ENCODE measurements at places on chromosomes 1 and 21.
A peak's percentile ranks its signal among the peaks of the same experiment; 100 is the strongest.

DNA sequence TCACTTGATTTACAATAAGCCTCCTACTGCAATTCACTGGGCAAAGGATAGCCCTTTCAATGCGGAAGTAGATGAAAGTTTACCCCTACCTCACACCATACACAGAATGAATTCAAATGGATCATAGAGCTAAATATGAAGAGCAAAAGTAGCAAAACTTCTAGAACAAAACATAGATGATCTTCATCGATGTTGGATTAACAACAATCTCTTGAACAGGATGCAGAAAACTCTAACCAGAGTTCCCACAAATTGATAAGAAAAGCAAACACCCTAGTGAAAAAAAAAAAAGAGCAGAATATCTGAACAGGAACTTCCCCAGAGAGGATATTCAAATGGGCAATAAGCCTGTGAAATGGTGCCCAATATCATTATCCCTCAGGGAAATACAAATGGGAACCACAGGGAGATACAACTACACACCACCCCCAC, 1.9 kb upstream of the UBASH3A start:
- no peak for DNase-seq

DNA sequence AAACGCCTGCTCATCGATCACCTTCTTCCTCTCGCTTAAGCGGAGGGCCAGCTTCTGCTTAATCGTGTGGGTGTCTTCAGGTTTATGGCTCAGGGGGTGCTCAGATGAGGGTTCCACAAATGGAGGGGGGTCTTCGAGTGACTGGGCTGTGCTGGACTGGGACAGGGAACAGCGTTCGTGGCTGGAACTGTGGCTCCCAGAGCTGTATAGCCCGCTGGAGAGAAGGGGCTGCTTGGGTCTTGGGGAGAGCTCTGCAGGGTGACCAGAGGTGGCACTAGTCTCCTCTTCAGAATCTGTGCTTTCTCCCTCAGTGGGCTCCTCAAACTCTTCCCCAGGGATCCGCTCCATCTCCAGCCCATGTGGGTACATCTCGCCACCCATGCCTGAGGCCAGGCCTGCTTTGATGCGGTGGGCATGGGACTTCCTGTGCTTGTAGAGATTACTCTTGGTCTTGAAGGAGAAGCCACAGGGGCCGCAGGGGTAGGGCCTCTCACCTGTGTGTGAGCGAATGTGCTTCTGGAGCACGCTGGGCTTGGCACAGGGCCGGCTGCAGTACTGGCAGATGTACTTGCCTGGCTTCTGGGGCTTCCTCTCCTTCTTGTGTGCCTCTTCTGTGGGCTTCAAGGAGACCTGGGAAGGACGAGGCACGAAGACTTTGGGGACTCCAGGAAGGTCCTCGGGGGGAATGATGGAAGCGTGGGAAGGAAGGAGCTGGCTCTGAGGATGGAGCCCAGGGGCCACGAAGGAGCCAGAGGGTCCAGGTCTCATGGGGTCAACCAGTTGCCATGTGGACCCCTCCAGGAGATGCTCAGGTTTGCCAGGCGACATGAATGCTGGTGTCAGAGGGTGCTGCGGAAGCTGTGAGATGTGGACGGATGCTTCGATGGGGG, 99.4 kb upstream of the EDN2 start:
- no peak for DNase-seq

DNA sequence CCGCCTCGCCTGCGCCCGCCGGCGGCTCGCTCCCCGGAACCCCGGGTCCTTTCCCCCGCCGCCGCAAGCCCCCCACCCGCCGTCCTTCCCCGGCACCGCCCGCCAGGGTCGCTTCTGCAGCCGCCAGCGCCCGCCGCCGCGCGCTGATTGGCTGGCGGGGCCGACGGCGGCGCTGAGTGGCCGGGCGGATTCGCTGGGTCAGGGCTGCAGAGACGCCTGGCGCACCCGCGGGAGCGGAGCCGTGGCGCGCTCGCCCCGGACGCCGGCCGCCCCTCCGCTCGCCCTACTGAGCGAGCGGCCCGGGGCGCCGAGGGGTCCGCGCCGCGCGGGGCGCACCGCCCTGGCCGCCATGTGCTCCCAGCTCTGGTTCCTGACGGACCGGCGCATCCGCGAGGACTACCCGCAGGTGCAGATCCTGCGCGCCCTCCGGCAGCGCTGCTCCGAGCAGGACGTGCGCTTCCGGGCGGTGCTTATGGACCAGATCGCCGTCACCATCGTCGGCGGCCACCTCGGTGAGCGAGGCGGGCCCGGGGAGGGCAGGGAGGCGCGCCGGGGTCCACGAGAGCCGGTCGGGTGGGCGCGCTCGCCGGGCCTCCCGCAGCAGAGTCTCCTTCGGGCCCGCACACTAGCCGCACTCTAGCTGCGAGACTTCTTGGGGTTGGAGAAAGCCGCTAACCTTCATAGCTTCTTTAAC, at the start of gene RIMKLA:
Gene RIMKLA, plus strand, starts transcription at position 207 of the 694 bp plus-strand sequence. Its CDS starts 143 bp downstream, at position 350.
- peak; percentile 24 for DNase-seq

- no peak for DNase-seq
Measured at GRCh38 chr1:246145900-246146299, 361.2 kb downstream of the SMYD3 start.

- DNase-seq, result no peak
Measured at GRCh38 chr1:9069326-9070100, at the start of gene SLC2A5. SLC2A5 (minus strand) TSS chr1:9069635; CDS start chr1:9069536, 99 bp downstream.

GRCh38 chr1:89821322-89822108, 683 bp downstream of the LRRC8D start:
- peak; percentile 2 for DNase-seq

DNA sequence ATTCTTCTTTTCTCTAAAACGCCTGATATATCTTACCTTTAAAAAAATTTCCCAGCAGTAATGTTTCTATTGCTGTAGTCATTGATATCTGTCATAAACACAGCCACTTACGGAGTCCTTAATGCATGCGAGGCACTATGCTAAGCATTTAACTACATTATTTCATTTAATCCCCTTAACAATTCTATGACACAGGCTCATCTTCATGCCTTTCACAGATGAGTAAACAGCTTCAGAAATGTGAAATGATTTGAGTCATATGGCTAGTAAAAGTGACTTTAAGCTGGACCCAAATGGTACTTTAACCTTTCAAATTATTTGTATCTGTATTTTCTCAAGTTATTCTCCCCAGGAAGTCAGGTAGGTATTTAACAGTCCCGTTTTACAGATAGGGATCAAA, 125.1 kb upstream of the FGGY start:
- no peak for DNase-seq

DNA sequence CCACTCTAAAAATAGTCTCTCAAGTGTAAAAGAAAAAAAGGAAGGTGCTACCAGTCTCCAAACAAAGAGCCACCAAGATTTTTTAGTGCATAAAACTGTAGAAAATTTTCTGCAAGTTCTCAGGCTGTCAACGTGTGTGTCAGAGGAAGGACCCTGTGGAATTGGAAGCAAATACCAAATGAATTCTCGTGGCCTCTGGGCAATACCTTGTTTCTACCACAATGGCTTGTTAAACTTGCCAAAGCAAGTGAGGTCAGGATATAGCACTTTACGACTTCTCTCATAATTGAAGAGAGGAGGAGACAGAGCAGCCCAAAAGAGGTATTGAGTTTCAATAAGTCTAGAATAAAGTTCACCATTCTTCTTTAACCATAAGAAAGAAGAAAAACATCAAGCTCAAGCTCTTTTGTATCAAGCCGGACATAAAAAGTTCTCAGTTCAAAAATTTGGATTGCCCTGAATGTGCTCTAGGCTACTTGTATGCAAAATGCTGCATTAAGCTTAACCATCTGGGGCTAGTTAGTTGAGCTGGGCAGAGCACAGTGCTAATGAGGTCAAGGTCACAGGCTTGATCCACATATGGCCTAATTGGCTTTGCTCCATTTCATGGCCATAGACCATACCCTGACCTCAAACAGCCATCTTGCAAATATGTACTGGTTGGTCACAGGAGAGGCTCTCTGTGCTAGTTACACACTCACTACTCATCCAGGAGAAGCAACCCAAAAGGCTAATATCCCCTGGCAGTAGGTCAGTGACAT, 60.5 kb downstream of the TBX15 start:
- no peak for DNase-seq

GRCh38 chr1:67607699-67608098, 77.3 kb upstream of the GADD45A start:
- no peak for DNase-seq

DNA sequence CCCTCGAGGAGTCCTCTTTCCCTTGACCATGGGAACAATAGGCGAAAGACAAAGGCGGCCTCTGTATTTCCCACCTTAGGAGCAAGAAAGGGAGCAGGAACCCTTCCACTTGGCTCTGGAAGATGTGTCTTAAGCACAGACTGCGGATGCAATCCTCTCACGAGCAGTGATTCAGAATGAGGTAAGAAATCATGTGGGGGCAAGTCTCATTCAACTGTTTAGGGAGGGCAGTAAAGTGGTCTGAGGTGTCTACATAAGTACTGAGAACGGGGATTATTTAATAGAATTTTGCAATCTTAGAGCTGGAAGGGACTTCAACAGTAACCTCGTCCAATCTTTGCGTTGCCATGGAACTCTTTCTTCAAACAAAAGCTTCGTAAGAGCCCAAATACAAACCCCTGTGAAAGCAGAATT, 1.6 kb upstream of the DYRK3 start:
- DNase-seq, result no peak

DNA sequence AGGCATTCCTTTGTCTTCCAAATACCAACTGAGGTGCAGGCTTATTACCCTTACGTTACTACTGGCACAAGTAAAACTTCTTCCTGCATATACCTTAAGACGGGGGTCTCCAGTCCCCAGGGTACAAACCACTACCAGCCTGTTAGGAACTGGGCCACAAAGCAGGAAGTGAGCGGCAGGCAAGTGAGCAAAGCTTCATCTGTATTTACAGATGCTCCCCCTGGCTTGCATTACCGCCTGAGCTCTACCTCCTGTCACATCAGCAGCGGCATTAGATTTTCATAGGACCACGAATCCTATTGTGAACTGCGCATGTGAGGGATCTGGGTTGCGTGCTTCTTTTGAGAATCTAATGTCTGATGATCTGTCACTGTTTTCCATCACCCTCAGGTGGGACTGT, 113.1 kb downstream of the SLC45A1 start:
- DNase-seq, result no peak

DNA sequence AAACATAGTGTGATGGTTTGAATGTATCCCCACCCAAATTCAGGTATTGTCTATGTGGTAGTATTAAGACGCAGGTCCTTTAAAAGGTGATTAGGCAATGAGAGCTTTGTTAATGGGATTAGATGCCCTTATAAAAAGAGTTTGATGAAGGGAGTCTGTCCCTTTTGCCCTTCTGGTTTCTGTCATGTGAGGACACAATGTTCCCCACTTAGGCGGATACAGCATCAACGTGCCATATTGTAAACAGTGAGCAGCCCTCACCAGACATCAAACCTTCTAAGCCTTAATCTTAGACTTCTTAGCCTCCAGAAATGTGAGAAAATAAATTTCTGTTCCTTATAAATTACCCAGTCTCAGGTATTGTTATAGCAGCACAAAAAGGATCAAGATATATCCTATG, 172.8 kb downstream of the FAF1 start:
- DNase-seq, result no peak

DNA sequence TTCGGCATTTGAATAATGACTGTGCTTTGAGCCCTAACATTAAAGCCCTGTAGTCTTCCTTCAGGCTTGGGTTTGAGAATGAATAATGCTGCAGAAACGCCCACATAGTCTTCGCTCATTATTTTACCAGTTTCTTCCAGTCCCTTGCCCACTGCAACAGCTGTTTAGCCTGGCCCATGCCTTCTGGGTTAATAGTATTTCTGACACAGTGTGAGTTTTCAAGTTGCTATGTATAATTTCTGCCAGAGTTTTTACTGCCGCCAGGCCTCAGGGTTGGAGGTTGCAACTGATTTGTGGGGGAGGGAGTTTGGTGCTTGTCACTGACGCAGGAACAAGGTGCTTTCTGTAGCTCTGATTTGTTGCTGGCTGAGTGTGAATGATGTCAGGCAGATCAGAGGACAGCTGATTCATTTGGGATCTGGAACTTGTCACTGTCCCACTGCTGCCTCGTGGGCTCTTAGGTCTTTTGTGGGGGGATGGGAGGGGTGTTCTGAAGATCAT, 109.8 kb downstream of the MAST2 start:
- DNase-seq, result no peak

- DNase-seq, result no peak
Measured at GRCh38 chr1:156992215-156992614, 53.3 kb downstream of the ARHGEF11 start.

GRCh38 chr1:21342961-21343838, 52.9 kb upstream of the ECE1 start:
- DNase-seq, result no peak

DNA sequence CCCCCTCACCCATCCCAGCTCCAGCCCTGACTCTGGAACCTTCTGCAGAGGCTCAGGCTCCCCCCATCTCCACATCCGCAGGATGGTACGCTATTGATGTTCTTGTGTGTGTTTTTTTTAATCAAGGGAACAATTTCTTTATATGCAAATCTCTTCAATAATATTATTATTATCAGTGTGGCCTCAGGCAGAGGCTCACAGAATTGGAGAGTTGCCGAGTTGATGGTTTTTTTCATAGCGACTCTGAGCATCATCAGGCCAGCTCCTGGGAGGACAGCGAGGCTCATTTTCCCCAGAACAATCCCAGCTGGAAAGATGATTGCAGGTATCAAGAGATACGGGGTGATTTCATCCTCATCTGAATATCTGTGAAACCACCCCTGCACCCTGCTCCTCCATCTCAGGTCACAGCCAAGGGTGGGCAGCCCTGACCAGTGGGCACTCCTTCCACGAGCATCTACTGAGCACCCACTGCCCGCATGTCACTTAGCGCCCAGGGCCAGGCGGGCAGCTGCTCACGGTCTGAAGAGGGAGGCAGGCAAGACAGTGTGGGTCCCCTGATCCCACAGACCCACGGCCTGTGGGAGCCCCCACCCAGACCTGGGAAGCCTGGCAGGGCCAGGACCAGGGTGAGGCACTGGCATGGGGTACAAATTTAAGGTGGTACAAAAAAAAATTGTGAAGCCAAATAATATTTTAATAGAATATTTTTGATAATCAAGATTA, 245.6 kb upstream of the VAMP3 start:
- DNase-seq, result no peak

DNA sequence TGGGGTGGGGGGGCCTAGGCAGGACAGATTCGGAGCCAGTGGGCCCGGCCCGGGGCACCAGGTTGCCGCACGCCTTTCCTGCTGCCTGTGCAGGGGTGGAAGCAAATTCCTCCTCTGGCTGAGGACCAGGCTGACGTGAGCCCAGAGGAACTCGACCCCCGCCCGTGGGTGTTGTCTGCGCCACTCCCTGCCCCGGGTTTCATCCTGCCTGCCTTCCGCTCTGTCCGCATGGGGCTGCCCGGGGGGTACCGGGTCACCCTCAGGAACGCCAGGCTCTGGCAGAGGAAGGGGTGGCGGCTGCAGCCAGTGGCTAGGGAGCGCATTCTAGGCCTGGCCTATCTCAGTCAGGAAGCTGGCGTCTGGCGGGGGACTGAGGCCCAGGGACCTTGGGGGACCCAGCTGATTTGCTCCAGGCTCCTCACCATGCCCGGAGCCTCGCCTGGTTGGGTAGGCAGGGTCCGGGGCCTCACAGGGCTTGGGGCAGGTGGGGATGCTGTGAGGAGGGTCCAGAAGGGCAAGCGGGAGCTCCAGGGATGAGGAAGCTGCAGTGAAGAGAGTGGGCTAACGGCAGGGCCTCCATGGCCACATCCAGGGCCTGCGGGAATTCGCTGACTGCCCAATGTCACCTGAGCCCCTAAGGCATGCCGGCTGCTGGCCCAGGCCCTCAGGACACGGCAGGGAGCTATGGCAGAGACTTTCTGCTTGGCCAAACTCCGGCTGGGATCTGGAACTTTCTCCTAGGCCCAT, 2.4 kb upstream of the IBA57 start:
- DNase-seq, result no peak

GRCh38 chr21:44871576-44872269, 1.8 kb downstream of the PTTG1IP start:
- DNase-seq, result peak; percentile 33

GRCh38 chr1:170318736-170319135, 173.0 kb downstream of the NTMT2 start:
- no peak for DNase-seq

All from SW 1271 (cell line).